ENCODE measurements at places on chromosomes 6 and 20. TPM values are rescaled to one million over a fixed set of nuclear protein-coding genes. Genes with fewer than 3 reads are reported as not detected.

PKHD1 gene
- not detected for total RNA-seq

- H3K4me1 ChIP-seq: no peaks in the 10 kb centered on the region
- no peak overlapping the region for H3K4me3 ChIP-seq
- no peaks in the 10 kb centered on the region for H3K36me3 ChIP-seq
- no peak for DNase-seq
These were observed 187.8 kb downstream of the NRN1 start for GRCh38 chr6:5818959-5819358.

- H3K27ac ChIP-seq: no peak overlapping the region
- DNase-seq: no peak
- H3K4me1 ChIP-seq: no peaks in the 10 kb centered on the region
- H3K27me3 ChIP-seq: no peaks in the 10 kb centered on the region
- no peak overlapping the region for H3K4me3 ChIP-seq
These were observed 25.5 kb upstream of the ADTRP start for GRCh38 chr6:11804135-11804534.

DNA sequence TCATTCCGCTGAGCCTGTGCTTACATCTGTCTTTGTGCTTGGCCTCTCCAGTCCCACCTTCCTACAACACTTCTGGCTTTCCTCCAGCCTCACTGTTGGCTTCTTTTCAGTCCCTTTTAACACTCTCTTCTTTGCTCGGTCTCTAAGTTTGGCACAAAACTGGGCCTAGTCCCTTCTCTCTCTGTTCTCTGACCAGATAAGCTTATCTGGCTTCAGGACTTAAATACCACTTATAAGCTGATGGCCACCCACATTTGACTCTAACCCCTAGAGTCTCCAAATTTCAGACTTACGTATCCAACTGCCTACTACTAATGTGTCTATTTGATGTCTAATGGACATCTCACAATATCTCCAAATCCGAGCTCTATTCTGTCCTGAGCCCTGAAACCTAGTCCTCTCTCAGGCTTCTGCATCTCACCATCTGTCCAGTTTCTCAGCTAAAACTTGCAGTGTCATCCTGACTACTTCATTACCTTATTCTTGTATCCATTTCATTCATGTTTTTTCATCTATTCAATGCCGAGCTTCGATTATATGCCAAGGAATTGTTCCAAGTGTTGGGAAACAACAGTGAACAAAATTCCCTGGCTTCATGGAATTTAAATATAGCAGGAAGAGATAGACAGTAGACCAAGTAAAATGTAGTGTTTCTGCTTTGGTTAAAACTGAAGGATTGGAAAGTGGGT, 40.1 kb downstream of the TBPL1 start:
- no peak overlapping the region for H3K27ac ChIP-seq
- H3K4me3 ChIP-seq: no peak overlapping the region
- H3K36me3 ChIP-seq: no peaks in the 10 kb centered on the region
- peaks cover 23% of the 10 kb centered on the region for H3K4me1 ChIP-seq
- peak; percentile 40 for DNase-seq
- no peaks in the 10 kb centered on the region for H3K27me3 ChIP-seq

- H3K4me3 ChIP-seq: no peak overlapping the region
- H3K27me3 ChIP-seq: no peaks in the 10 kb centered on the region
- H3K4me1 ChIP-seq: no peaks in the 10 kb centered on the region
- no peak overlapping the region for H3K27ac ChIP-seq
- no peaks in the 10 kb centered on the region for H3K36me3 ChIP-seq
These were observed 57.6 kb upstream of the JAG1 start for GRCh38 chr20:10731190-10731965.

DNA sequence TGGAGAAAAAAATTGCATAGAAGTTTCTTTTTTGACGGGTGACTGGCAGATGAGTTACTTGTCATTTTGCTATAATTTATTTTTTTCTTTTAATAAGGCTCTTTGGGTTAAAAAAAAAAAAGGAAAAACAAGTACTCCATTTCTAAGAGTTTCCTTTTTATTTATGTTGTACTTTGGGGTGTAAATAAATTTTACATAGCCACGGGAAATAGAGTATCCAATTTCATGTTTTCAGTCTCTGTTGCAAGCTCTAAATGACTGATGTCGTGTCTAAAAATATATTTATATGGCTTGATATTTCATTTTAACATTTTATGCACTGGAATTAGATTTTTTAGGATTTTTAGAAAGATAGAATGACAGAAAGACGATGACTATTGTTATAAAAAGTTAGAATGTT, 3.4 kb downstream of the EYA4 start:
- H3K36me3 ChIP-seq: no peaks in the 10 kb centered on the region
- H3K27ac ChIP-seq: no peak overlapping the region
- no peaks in the 10 kb centered on the region for H3K27me3 ChIP-seq
- peak overlapping the region; percentile 61 for H3K4me3 ChIP-seq
- H3K4me1 ChIP-seq: no peaks in the 10 kb centered on the region

GRCh38 chr6:156863504-156863903, 86.3 kb downstream of the ARID1B start:
- no peak overlapping the region for H3K27ac ChIP-seq
- H3K4me3 ChIP-seq: no peak overlapping the region
- H3K27me3 ChIP-seq: no peaks in the 10 kb centered on the region
- no peaks in the 10 kb centered on the region for H3K36me3 ChIP-seq
- H3K4me1 ChIP-seq: peaks cover 8% of the 10 kb centered on the region
- no peak for DNase-seq

DNA sequence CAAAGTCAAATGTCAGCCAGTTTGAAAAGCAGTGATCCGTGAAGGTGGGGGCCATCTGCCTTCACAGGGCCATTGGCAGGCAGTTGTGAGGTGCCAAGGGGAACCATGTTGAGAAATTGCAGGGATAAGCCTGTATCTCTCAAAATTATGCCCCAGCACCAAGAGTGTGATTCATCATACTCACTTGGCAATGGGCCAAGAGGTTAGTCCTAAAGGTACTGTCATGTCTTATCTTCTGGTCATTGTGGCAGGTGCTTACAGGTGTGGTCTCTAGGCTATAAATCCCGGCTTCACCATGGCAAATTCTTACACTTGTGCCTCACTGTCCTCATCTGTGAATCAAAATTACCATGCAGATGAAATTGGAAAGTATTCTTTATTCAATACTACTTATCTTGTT, 150.7 kb upstream of the LAMP5 start:
- peaks cover 19% of the 10 kb centered on the region for H3K4me1 ChIP-seq
- no peak overlapping the region for H3K4me3 ChIP-seq
- no peak overlapping the region for H3K27ac ChIP-seq
- H3K36me3 ChIP-seq: peaks cover 41% of the 10 kb centered on the region
- DNase-seq: no peak
- no peaks in the 10 kb centered on the region for H3K27me3 ChIP-seq

- peaks cover 4% of the 10 kb centered on the region for H3K27me3 ChIP-seq
- no peak for DNase-seq
- H3K36me3 ChIP-seq: no peaks in the 10 kb centered on the region
- H3K4me3 ChIP-seq: no peak overlapping the region
- H3K27ac ChIP-seq: no peak overlapping the region
These were observed 12.9 kb upstream of the MYBL2 start for GRCh38 chr20:43653966-43654365.
